Renal cortical epithelial cell (primary cell): ENCODE measurements at places on chromosomes 6 and 20.
A peak's percentile ranks its signal among the peaks of the same experiment; 100 is the strongest.

- no peak for DNase-seq
Observed at GRCh38 chr6:150123645-150124044, 19.2 kb upstream of the PPP1R14C start.

DNA sequence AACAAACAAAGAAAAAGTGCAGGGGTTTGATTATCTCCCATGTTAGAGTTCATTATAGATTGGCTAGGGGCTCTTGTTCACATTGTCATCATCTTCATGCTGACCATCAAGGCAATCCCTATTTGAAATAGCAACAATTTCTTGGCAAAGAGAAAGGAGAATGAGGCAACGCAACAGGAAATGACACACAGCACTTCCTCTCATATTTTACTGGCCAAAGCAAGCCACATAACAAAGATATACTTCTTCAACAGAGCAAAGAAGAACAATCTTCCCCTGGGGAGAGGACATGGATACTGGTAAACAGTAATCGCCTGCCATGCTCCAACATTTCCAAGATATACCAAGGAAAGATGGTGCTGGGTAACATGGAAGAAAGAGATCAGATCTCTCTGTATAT lies 29.8 kb downstream of the EPM2A start:
- no peak for DNase-seq

- DNase-seq = no peak
Observed at GRCh38 chr6:43768983-43769525, 957 bp upstream of the VEGFA start.

DNA sequence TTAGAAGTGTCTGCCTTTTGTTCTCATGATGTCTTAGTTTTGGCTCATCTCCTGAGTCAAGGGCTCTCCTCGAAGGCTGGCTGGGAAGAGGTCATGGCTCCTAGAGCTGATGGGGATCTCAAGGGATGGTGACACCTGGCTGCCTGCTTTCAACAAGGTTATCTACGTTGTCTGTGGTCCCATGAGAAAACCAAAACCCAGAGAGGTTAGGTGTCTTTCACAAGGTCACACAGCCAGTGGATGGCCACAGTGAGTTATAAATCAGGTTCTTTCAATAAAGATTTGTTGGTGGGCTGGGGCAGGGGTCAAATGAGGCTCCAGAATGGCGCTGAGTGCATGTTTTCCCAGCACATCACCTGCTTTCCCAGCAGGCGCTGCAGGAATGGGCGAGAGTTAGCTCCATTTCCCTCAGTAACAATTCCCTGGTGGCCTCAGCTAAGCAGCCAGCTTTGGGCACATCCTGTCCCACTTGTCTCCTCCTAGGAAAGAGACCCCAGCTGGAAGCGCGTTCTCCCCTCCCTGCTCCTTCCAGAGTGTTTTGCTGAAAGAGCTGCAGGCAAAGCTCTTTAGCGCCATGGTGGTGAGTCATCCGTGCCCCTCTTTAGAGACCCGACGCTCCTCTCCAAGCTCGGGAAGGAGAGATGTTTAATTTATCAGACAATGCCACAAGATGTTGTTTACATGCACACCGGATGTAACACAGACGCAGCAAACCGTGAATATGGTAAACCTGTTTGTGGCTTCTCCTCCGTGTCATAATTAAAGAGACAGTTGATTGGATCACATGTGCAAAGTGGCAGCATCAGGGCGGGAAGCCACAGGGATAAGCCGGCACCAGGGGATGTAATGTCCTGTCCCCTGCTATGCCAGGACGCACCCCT lies 109.7 kb downstream of the LRFN2 start:
- no peak for DNase-seq

DNA sequence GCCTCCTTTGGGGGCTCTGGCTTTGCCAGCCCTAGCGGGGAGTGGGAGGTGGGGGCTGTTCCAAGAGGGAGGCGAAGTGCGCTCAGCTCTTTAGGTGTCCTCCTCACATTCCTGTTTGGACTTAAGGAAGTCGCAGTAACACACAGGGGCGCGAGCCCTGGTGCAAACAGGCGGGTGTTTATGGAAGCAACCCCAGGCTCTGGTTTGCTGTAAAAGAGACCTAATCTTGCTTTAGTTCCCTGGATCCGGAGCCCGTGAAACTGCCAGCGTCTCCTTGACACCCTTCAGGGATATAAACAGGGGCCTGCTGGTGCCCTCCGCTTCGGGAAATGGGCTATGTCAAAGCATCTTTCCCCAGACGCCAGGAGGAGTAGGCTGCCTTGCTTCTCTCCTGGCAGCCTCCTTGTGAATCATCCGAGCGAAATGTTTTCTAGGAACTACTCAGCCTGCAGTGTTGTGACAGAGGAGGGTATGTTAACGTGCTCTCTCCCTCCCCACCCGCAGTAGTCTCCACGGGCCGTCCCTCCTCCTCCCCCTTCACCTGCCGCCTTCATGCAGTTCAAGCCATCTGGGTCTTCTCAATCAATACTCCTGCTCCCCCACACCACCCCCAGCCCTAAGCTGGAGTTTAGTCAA lies 168.0 kb upstream of the LRFN2 start:
- DNase-seq = peak; percentile 48

DNA sequence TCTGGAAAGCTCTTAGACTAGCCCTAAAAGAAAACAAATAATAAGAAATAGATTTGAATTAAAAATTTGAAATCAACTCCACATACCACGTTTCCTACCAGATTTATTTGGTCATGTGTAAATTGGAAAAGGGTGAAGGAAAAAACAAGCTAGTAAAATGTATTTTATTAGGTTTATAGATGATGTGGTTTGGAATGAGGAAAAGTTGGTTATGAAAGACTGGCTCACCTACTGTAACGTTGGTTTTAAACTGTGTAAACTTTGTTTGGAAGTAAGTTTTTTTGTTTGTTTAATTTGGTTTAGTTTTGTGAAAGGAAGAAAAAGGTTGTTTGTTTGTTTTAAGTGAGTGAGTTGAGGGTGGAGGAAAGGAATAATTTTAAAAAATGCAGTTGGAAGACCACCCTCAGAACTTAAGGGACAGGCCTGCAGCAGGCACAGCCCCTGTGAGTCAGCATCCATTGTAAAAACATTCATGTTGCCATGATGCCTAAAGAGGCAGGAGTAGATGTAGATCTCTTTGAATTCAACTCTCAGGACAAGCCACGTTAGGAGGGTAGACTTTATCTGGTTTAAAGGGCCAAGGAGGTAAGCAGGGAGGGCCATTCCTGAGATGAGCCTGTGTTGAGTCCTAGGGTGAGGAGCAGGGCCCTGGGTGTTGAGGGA lies 93.7 kb upstream of the SCGN start:
- no peak for DNase-seq

- no peak for DNase-seq
Observed at GRCh38 chr6:35064757-35065440, 76.2 kb downstream of the TCP11 start.

- no peak for DNase-seq
Observed at GRCh38 chr6:32669893-32670292, 3.4 kb upstream of the HLA-DQB1 start.

DNA sequence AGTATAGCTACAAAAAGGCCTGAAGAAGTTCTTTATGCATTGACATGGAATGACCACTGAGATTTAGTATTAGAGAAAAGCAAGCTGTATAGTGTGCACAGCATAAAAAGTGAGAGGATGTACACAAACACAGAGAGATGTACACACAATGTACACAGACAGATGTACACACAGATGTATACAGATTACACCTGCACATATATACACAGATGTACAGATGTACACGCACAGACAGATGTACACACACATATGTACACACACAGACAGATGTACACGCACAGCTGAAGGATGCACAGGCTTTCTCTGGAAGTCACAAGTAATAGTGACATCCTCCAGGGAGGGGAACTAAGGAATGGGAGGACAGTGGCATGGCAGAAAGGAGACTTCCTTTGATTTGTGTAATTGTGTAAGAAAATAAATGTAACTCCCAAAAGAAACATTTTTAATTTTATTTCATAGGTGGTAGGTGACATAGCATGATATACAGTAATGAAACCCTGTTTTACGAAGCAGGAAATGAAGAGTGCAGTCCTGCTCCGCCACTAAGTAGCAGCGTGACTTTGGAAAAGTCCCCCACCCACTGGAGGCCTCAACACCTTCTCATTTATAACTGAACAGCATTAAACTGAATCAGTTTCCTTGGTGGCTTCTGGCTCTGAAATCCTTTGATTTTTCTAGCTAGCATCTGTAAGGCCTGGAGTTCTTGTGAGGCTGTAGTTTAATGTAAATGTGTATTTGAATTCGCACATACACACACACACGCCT lies 14.1 kb downstream of the NFATC2 start:
- no peak for DNase-seq

- DNase-seq = peak; percentile 56
Observed at GRCh38 chr6:111586554-111586953, 19.1 kb downstream of the TRAF3IP2 start.

- peak; percentile 34 for DNase-seq
Observed at GRCh38 chr6:56242346-56242745, 5.0 kb downstream of the COL21A1 start.

- no peak for DNase-seq
Observed at GRCh38 chr20:32110173-32110704, 725 bp downstream of the TM9SF4 start.

DNA sequence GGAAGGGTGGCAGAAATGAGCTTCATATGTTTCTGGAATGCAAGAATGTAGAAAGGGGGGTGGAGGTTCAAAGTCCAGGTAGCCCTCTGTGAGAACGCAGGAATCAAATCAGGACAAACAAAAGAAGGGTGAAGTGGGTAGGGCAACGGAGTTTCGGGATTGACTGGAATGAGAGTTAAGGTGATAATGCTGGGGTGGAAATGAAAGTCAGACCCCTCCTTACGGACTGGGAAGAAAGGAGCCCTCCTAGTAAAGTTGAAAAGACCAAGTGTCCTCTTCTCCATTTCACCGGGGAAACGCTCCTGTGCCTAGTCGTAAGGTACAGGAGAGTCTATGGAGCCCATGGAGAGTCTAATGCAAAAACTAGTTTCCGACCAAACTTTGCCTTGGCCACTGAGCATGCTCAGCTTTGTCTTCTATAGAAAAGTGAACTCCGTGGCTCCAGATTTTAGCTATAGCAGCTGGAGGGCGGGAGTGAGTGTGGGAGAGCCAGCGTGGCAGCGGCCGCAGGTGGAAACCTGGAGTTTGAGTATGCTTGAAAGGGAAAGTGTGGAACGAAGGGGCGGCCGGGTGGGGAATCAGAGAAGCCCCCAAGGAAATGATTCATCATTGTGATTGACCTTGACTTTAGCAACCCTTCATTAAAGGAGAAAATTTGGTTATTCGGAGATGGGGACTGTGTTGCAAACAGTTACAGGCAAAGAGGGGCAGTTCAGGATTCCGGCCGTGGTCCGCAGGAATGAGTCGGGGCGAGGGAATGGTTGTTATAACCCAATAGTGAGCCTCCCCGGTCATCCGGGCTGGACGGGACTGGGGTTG lies 1.3 kb upstream of the LRRC1 start:
- DNase-seq = peak; percentile 72

- no peak for DNase-seq
Observed at GRCh38 chr6:111354758-111355555, 128.1 kb downstream of the REV3L start.

GRCh38 chr6:154824076-154824475 lies 90.9 kb downstream of the SCAF8 start:
- DNase-seq = no peak

DNA sequence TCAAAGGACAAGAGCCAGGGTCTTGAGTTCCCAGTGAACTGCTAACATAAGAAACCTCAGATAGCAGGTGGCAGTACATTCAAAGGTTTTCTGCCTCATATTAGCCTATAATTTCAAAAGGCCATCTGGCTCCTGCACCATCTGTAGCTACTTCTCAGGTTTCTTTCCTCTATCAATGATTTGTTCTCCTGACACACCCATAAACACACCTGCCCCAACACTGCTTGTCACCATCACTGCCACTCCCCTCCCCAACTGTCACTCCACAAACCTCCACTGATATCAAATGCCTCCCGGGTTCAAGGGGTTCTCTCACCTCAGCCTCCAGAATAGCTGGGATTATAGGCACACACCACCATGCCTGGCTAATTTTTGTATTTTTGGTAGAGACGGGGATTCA lies 152.7 kb upstream of the SLC22A16 start:
- no peak for DNase-seq

DNA sequence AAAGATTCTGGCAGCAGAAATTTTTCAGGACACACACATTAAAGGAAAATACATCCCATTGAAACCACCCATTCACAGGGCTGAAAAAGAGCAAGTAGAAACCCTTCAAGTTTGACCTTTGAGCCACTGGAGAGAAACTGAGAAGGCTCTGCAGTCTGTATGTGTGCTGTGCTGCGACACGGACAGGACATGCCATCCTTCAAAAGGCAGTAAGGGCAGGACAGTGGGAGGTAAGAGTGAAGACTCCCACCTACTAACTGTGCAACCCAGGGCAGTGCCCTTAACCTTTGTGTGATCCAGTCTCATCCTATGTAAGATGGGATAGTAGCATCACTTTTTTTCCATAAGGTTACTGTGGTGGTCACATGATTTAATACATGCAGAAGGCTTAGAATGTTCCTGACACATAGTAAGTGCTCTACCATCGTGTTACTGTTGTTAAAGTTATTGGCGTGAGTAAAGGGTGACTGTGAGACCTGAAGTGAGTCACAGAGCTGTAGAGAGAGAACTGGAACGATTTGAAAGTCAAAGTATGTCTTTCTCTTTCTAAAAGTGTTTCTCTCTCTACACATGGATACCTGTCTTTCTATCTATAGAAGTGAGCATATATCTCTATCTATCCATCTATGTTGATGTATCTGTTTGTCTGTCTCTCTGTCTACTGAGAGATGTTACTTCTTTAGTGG lies 153.7 kb upstream of the OLIG3 start:
- peak; percentile 47 for DNase-seq

- no peak for DNase-seq
Observed at GRCh38 chr6:37731888-37732287, 34.2 kb upstream of the MDGA1 start.

GRCh38 chr6:101114703-101115102 lies 233.6 kb upstream of the ASCC3 start:
- peak; percentile 47 for DNase-seq

GRCh38 chr20:58892141-58892931 lies 39.8 kb downstream of the GNAS start:
- peak; percentile 25 for DNase-seq

DNA sequence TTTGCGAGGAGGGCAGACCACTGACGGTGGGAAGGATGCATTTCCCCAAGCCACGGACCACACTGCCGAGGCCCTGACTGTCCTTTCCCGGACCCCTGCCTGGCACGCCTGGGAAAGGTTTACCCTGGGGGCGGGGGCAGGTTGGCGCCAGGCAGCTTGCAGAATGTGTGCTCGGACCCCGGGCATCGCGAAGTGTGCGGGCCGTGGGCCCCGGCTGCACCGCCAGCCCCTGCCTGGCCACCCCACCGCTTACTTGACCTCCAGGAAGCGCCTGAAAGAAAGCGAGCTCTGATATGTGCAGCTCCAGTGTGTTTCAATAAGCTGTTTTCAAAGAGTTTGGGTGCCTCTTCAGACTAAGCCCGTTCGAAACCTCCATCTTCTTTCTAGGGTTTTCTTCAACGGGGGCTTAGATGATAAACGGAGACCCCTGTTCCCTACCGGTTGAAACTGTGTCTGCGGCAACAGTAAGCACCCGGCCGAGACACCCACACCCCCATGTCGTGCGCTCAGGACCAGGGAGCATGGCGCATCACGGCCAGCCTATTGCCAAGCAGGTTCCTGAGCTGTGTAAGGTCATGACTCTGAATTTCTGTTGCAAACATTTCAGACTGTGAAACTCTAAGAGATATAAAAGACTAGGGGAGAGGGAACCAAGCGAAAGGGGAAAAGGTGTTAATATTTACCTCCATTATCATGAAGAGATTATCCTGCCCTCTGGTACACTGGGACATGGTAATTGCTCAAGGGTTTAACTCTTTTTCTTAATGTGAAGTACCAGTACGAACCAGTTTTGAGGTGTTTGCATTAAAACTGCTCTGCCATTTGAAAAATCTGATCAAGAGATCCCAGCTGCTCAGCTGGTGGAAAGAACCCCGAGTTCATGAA lies 231.2 kb upstream of the FOXQ1 start:
- DNase-seq = no peak

- DNase-seq = no peak
Observed at GRCh38 chr6:3131695-3132094, 13.2 kb downstream of the BPHL start.
